ENCODE measurements at places on chromosomes 7 and 10. TPM values are rescaled to one million over a fixed set of nuclear protein-coding genes. Genes with fewer than 3 reads are reported as not detected.

Gene CLCN1
- not detected for polyA plus RNA-seq

Gene GLI3
- not detected for polyA plus RNA-seq

Gene GPR15LG
- polyA plus RNA-seq = not detected

Gene HYAL4
- not detected for polyA plus RNA-seq

Gene ATOH7
- not detected for polyA plus RNA-seq

Gene AKR1B15
- not detected for polyA plus RNA-seq

Gene SCART1
- polyA plus RNA-seq = not detected

Gene ZNF804B
- polyA plus RNA-seq = not detected

Gene PRKCQ
- 1.7 TPM for polyA plus RNA-seq

Gene ZNF479
- not detected for polyA plus RNA-seq

Gene TMEM72
- not detected for polyA plus RNA-seq

Gene STEAP1B
- 3.4 TPM for polyA plus RNA-seq

Gene ITIH5
- not detected for polyA plus RNA-seq

Gene FXYD4
- polyA plus RNA-seq = not detected

Gene PNLIPRP2
- not detected for polyA plus RNA-seq

Gene CCDC3
- polyA plus RNA-seq = not detected
